ENCODE measurements at places on chromosomes 11 and 22. TPM values are rescaled to one million over a fixed set of nuclear protein-coding genes. Genes with fewer than 3 reads are reported as not detected.

The MS4A4E gene
- 0.88 TPM for total RNA-seq

The RPS19BP1 gene
- 109 TPM for total RNA-seq

The C11orf42 gene
- total RNA-seq = not detected

The NECTIN1 gene
- 72.5 TPM for total RNA-seq

The HTATIP2 gene
- 59.3 TPM for total RNA-seq

The MRTFA gene
- 24.5 TPM for total RNA-seq

The BBOX1 gene
- 6.0 TPM for total RNA-seq

The TNKS1BP1 gene
- 94.6 TPM for total RNA-seq

The SCGB1A1 gene
- 5.9 TPM for total RNA-seq

The CARD10 gene
- 19.5 TPM for total RNA-seq

The ADM gene
- 14.3 TPM for total RNA-seq

The SFI1 gene
- 15.2 TPM for total RNA-seq

The TIMP3 gene
- total RNA-seq = 306 TPM

The MACROD1 gene
- total RNA-seq = 19.7 TPM
